Cerebellar nuclear complex (tissue), 1 donor: ENCODE measurements at places on chromosomes 3 and 15.

GRCh38 chr3:62659660-62660059 is 215.6 kb downstream of the CADPS start:
- DNase-seq = no peak

- no peak for DNase-seq
Observed at GRCh38 chr15:69666921-69667811, 214.5 kb downstream of the RPLP1 start.

GRCh38 chr3:56197259-56197965 is 270.9 kb downstream of the ERC2 start:
- DNase-seq = no peak

GRCh38 chr3:184805351-184806038 is 6.5 kb upstream of the VPS8 start:
- no peak for DNase-seq

GRCh38 chr15:84760219-84760618 is 11.8 kb downstream of the ZNF592 start:
- no peak for DNase-seq
